Fibroblast of skin of left biceps (primary cell): ENCODE measurements at places on chromosomes 1 and 21.

- no peak for DNase-seq
Measured at GRCh38 chr1:4319496-4319895, 334.9 kb upstream of the AJAP1 start.

DNA sequence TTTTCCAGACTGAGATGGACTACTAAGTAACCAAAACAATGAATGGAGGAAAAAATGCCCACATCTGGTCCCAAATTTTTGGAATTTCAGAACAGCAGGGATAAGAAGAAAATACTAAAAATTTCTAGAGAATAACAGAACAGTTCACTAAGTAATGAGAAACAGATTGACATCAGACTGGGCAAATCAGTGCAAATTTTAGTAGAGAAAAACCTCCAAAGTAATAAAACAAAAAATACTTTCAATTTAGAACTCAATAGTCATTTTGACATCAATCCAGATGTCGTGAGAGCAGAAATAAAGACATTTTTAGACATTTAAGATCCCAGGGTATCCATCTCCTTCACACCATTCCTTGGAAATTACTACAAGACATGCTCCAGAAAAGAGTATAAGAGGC is 39.3 kb downstream of the CRP start:
- peak; percentile 7 for DNase-seq

DNA sequence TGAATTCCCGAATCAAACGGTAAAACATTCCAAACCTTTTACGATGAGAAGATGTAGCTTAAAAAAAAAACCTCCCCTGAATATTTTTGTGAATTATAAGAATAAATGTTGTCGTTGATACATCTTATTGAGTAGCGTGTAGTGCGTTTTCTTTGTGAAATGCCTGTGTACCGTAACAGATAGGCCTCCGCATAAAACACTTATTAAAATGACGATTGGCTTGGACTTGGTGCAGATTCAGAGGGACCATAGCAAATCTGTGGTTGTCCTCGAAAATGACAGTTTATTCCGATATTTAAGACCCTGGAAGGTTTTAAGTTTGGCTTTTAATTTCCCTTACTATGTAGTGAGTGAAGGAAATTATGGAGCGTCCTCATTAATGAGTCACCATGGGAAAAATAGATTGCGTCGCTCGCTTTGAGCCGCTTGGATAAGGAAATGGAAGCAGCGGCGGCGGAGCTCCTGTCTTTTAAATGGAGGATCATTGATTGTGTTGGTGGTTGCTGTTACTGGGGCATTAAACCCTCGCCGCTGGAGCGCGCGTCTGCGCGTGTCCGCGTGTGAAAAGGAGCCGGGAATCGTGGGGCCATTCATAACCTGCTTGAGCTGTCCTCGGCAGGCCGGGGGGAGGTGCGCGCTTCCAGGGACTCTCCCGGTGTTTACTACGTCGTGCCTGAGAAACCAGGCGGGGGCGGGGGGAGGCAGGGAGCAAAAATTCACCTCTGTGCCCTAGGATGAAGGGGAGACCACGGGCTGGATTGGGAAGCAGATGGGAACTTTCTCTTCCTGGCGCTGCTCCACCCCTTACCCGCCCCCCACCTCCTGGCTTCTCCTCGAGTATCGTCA is 1.6 kb downstream of the SPEN start:
- DNase-seq = peak; percentile 51

DNA sequence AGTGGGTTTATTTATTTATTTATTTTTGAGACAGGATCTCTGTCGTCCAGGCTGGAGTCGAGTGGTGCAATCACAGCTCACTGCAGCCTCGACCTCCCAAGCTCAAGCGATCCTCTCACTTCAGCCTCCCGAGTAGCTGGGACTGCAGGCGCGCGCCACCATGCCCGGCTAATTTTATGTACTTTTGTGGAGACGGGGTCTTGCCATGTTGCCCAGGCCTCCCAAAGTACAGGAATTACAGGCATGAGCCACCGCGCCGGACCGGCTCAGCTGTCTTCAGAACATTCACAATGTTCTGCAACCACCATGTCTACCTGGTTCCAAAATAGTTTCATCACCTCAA is 406 bp upstream of the DNAJC8 start:
- no peak for DNase-seq
